ENCODE measurements at places on chromosomes 1 and 21. TPM values are rescaled to one million over a fixed set of nuclear protein-coding genes. Genes with fewer than 3 reads are reported as not detected.

Gene FHAD1
- 0.55 TPM for polyA plus RNA-seq

Gene C1orf53
- polyA plus RNA-seq = 22.9 TPM

Gene SSU72
- polyA plus RNA-seq = 104 TPM

Gene KRTAP19-1
- polyA plus RNA-seq = not detected

Gene GFI1
- polyA plus RNA-seq = 0.19 TPM

Gene SLAMF7
- polyA plus RNA-seq = not detected

Gene PLA2G2F
- polyA plus RNA-seq = not detected

Gene CCDC27
- polyA plus RNA-seq = not detected

Gene KRTAP20-3
- polyA plus RNA-seq = not detected

Gene MPZL1
- 27.3 TPM for polyA plus RNA-seq

Gene NBPF8
- 13.3 TPM for polyA plus RNA-seq

Gene NTRK1
- polyA plus RNA-seq = 3.3 TPM

Gene PLD5
- 0.11 TPM for polyA plus RNA-seq

Gene TRIM33
- polyA plus RNA-seq = 6.3 TPM

Gene HECTD3
- polyA plus RNA-seq = 44.2 TPM

Gene TRIM67
- not detected for polyA plus RNA-seq

Gene DDOST
- polyA plus RNA-seq = 763 TPM

Gene HJV
- polyA plus RNA-seq = not detected

Gene FMO2
- polyA plus RNA-seq = not detected

All from SK-N-SH (cell line).